HTR-8/SVneo (cell line): ENCODE measurements at places on chromosomes 6 and 20.
A peak's percentile ranks its signal among the peaks of the same experiment; 100 is the strongest.

DNA sequence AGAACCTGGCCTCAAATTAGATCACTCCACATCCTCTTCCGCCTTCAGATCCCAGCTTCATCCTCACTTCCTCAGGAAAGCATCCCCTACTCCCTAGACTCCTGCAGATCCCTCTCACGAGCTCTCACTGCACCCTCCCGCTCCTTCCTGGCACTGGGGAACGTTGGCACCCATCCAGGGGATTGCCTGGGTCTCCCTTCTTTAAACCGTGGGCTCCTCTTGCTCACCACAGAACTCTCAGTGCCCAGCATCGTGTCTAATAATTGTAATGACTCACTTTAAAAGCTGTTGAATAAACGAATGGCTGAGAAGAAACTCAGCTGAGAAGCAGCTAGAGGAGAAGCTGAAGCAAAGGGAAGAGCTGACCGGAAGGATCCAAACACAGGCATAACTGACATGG, 20.4 kb downstream of the ZC3H12D start:
- no peak for DNase-seq

DNA sequence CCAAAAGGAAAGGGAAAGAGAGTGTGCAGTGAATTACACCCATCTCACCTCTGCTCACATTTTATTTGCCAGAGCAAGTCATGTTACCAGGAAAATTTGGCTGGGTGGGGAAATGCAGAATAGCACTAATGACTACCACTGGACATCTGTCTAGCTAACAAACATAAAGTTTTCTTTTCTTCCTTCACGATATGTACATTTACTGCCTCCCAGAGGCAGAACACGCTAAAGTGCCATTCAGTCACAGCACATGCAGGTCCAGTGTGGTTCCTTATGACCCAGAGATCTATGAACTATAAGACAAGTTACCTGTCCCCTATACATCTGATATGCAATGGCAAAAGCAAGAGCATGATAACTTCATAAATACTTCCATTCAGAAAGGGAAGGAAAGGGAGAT, 194.1 kb downstream of the OGFRL1 start:
- no peak for DNase-seq

DNA sequence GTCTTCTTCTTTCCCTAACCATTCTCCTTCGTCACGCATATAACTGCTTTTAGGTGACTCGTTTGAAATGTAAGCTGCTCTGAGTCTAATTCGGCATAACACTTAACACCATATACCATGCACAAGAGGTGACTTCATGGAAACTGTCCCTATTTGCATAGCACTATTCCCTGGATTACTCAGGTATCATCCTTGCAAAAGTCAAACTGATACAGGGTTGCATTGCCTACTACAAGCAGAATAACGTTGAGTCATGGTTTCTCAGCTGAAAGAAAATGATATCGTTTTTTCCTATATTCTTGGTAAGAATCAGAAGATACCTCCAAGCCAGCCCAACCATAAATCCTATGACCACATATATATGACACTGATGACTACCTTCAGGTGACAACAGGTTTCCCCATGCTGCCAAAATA, 227.5 kb downstream of the ATXN1 start:
- no peak for DNase-seq

DNA sequence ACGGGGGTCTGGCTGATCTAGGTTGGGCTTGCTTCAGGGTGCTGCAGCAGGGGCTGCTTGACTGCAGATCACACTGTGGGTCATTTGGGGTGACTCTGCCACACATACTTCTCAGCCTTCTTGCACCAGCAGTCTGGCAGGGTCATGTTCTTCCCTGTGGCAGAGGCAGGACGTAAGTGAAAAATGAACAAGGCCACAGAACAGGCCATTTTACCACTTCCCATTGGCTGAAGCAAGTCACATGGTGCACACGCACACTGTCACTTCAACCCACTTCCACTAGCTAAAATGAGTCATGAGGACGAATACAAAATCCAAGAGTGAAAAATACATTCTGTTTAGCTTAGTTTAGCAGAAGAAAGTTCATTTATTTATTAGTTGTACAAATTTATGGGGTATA, 168.6 kb upstream of the GGTLC1 start:
- no peak for DNase-seq

- DNase-seq: peak; percentile 87
Measured at GRCh38 chr20:62704341-62704948, 4.2 kb upstream of the NTSR1 start.

DNA sequence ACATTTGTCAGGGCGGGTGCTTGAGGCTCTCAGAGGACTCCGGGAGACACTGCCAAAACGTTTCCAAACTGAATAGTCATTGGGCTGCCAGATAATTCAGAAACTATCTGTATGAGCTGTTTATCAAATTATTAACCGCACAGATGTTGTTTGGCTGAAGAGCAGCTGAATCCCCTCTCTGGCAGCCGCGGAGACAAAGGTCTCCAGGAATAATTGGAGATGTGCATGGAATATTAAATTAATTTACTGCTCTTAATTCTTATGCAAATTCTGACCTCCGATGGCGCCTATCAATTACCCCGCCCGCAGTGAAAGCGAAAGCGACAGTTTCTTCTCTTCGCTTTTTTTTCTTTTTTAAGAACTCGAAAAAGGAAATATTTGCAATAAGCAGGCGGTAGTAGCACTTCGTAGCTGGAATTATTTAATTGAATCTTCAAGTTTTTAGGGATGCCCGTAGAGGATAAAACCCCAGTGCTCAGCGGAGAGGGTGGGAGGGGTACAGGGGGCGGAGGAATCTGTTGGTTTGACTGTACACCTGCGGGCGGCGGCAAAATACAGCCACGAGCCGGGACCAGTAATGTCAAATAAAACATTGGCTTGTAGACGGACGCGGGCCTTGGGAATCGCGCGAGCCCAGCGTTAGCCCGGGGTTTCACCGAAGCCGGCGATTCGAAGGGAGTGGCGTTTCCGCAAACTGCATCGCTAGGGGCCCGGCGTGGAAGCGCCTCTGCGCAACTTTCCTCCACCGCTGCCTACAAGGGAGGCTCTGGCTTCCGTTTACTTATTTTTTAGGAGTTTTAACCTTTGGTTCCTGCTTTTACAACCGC, 6.2 kb downstream of the LINC00237 start:
- DNase-seq: no peak

DNA sequence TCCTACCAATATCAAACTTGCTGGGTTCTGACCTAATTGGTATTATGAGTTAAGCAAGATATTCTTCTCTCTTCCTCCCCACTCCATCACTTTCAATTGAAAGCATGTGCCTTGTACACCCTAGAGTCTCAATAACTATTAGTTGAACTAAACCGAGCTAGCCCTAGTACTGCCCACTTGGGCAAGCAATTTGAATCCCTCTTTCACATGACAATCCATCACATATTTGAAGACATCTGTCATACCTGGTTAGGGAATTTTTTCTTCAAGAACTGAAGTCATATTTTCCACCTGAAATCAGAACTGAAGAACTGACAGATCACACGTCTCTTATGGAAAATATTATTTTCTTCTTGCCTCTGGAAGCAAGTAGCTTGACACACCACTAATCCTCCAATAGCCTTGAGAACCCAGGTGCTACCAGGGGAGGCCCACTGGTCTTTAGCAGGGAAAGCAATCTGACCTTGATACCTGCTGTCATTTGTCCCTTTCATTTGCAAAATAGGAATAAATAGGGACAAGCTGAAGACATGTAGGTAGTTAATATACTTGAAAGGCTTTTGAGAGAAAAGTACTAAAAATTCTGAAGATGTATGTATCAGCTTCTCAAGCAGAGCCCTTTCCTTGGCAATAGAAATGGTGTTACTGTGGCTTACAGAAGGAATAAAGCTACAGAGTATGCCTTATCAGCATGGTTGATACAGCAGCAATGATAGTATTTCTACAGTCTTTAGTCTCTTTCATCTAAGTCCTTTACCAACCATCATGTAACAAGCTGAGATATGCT, 71.4 kb downstream of the GJA10 start:
- no peak for DNase-seq

DNA sequence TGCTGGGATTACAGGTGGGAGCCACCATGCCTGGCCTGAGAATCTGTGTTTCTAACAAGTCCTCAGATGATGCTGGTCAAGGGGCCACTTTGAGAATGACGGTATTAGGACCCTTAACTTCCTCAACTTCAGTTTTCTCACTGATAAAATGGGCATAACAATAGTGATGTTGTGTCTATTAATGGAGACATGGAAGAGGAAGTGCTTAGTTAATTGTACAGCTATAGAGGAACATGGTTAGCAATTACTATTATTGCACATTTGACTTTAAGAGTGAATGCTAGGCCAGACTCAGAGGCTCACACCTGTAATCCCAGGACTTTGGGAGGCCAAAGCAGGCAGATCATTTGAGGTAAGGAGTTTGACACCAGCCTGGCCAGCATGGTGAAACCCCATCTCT, 12.7 kb downstream of the DPPA5 start:
- DNase-seq: no peak

DNA sequence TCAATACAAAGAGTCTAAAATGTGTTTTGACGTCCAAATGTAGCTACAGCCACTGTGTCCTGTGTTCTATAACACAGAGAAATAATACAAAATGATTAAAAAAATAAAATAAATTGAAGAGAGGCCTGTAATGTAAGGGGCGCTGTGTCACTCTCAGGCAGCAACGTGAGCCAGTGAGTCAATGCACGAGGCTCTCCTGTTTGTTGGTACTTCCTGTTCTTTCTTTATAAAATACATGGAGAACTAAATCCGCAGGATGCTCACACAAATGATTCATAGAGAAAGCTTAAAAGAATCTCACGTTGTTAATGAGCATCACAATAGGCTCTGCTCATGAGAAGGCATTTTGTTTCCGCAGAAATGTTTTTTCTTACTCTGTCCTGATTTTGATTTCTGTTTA, 635.0 kb upstream of the AGPAT4 start:
- no peak for DNase-seq

DNA sequence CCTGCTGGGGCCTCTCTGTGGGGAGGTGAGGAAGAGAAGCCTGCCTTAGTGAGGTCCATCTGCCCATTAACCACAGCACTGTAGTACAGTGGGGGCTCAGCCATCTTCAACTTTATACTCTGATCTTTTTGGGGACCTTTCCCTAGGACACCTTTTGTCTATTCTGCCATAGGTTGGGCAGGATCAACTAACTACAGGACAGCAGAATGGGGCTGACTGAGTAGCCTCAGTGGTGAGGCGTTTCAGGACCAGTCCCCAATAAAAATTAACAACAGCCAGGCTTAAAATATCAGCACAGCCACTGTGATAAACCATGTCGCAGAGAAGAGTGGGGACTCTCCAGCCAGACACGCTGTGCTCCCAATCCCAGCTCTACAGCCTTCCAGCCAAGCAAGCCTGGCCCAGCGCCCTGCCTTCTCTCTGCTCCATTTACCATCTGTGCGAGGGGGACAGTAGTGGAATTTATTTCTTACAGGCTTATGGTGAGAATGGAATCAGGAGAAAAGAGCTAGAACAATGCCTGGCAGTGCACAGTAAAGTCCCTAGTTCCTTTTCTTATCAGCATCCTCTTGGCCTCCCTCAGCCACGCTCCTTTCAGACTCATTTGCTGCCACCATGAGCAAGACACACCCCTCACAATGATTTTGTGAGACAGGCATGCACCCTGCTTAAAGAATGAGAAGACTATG, 75.5 kb downstream of the SLC22A23 start:
- DNase-seq: no peak

- no peak for DNase-seq
Measured at GRCh38 chr20:45323731-45324130, 15.6 kb upstream of the MATN4 start.

- DNase-seq: no peak
Measured at GRCh38 chr6:168715643-168716481, 274.9 kb downstream of the SMOC2 start.

- DNase-seq: no peak
Measured at GRCh38 chr20:53312957-53313356, 280.7 kb downstream of the ZNF217 start.

- DNase-seq: no peak
Measured at GRCh38 chr6:127468936-127469335, 9.7 kb upstream of the KIAA0408 start.

- no peak for DNase-seq
Measured at GRCh38 chr20:62482146-62482809, 6.5 kb upstream of the GATA5 start.
